ENCODE measurements at places on chromosomes 13 and 19. TPM values are rescaled to one million over a fixed set of nuclear protein-coding genes. Genes with fewer than 3 reads are reported as not detected.

GRCh38 chr19:1206150-1206863, 729 bp downstream of the STK11 start:
- H3K4me1 ChIP-seq: peaks cover 22% of the 10 kb centered on the region
- no peak for DNase-seq
- no peaks in the 10 kb centered on the region for H3K36me3 ChIP-seq
- no peaks in the 10 kb centered on the region for H3K27me3 ChIP-seq

- no peak for DNase-seq
- H3K27me3 ChIP-seq: no peaks in the 10 kb centered on the region
- H3K4me3 ChIP-seq: no peak overlapping the region
- H3K27ac ChIP-seq: no peak overlapping the region
These were observed 607.4 kb downstream of the EFNB2 start for GRCh38 chr13:105928048-105928447.

GRCh38 chr13:110644892-110645521, 29.7 kb downstream of the NAXD start:
- no peaks in the 10 kb centered on the region for H3K27me3 ChIP-seq
- no peak overlapping the region for H3K27ac ChIP-seq
- H3K4me3 ChIP-seq: no peak overlapping the region
- H3K36me3 ChIP-seq: no peaks in the 10 kb centered on the region
- DNase-seq: peak; percentile 50
- no peaks in the 10 kb centered on the region for H3K4me1 ChIP-seq

- no peak overlapping the region for H3K27ac ChIP-seq
- no peaks in the 10 kb centered on the region for H3K27me3 ChIP-seq
- DNase-seq: no peak
- H3K4me1 ChIP-seq: no peaks in the 10 kb centered on the region
- no peaks in the 10 kb centered on the region for H3K36me3 ChIP-seq
These were observed 260.4 kb downstream of the NALCN start for GRCh38 chr13:101155920-101156319.

DNA sequence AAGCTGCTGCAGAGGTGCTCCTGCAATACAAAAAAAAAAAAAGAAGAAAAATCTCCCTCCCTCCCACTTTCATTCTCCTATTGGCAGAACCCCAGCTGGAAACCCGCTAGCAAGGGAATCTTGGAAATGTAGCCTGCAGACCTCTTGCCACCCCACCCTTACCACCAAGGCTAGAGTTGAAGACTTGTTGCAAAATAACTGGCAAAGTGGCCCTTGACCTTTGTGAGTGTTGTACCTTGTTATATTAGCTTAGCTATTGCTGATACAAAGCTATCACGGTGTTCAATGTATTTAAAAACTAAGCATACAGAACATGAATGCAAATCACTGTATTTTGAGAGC, 57.5 kb upstream of the KCTD4 start:
- no peaks in the 10 kb centered on the region for H3K27me3 ChIP-seq
- no peaks in the 10 kb centered on the region for H3K4me1 ChIP-seq
- no peak for DNase-seq
- no peaks in the 10 kb centered on the region for H3K36me3 ChIP-seq

- H3K36me3 ChIP-seq: no peaks in the 10 kb centered on the region
- no peaks in the 10 kb centered on the region for H3K27me3 ChIP-seq
- no peak overlapping the region for H3K27ac ChIP-seq
- no peak for DNase-seq
- H3K4me3 ChIP-seq: no peak overlapping the region
- H3K4me1 ChIP-seq: peaks cover 12% of the 10 kb centered on the region
These were observed 2.2 kb downstream of the ZSCAN22 start for GRCh38 chr19:58328999-58329398.

DNA sequence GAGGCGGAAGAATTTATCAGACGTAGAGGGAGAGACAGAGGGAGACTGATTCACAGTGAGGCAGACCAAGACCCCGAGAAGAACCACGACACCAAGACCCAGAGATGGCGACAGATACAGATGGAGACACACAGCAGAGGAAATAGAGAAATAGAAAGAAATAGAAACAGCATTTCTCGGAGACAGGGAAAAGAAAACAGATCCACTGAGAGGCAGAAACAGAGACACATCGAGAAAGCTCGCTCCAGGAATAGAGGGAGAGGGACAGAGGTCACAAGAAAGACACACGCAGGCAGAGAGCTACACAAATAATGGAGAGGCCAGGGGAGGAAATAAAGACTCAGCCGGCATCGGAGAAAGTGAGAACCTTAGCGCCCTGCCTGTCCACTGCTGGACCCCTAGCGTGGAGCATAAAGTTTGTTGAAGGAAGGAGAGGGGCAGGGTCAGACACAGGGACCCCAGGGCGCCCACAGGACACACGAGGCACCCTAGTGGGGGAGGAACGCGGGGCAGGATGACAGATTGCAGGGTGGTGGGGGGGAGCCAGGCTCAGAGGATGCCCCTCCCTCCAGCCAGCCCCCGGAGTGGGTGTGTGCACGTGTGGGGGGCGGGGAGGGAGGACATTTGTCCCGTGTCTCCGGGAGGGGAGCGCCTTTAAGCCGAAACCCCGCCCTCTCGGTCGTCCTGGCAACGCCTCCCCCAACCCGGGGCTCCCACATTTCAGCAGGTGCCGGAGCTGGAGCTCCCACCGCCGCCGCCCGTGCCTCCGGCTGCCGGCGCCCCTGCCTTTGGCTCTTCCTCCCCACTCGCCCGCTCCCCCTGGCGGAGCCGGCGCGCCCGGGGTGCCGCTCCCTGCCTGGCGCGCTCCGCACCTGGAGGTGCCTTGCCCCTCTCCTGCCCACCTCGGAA, at the start of gene PRKCG:
TSS of gene PRKCG (plus strand) at position 716 of the 909 bp plus-strand sequence. CDS start 298 bp downstream, outside the sequence.
- H3K4me1 ChIP-seq: peaks cover 17% of the 10 kb centered on the region
- H3K36me3 ChIP-seq: no peaks in the 10 kb centered on the region
- H3K4me3 ChIP-seq: peak within 1 kb of the TSS; percentile 18
- peaks cover 40% of the 10 kb centered on the region for H3K27me3 ChIP-seq
- DNase-seq: no peak

DNA sequence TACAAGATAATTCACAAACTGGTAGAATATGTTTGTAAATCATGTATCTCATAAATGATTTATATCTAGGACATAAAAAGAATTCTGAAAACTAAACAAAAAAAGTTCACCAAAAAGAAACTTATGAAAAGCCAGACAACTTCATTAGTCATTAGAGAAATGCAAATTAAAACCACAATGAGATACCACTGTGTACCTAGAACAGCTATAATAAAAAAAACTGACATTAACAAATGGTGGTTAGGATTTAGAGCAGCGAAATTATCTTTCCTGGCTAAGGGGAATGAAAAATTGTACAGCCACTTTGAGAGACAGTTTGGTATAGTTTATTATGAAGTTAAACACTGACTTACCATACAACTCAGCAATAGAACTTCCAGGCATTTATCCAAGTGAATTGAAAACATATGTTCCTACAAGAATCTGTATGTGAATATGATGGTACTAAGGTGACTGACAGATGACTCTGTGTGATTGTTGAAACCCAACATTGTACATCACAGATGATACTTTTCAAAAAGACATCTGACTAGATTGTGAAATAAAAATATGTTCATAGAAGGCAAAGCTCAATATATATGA, 41.8 kb downstream of the UGGT2 start:
- no peak for DNase-seq
- no peak overlapping the region for H3K4me3 ChIP-seq
- no peaks in the 10 kb centered on the region for H3K36me3 ChIP-seq
- H3K4me1 ChIP-seq: no peaks in the 10 kb centered on the region

Gene ZNF888
- 2.9 TPM for total RNA-seq

Gene CADM4
- 6.7 TPM for total RNA-seq

Gene FCER2
- total RNA-seq: not detected

Gene ECSIT
- 32.4 TPM for total RNA-seq

Gene ZNF728
- not detected for total RNA-seq

Gene GDF15
- total RNA-seq: 165 TPM

All from endothelial cell of umbilical vein (primary cell).